Cortex of kidney (tissue), 1 donor: ENCODE measurements at places on chromosomes 2 and 18.

DNA sequence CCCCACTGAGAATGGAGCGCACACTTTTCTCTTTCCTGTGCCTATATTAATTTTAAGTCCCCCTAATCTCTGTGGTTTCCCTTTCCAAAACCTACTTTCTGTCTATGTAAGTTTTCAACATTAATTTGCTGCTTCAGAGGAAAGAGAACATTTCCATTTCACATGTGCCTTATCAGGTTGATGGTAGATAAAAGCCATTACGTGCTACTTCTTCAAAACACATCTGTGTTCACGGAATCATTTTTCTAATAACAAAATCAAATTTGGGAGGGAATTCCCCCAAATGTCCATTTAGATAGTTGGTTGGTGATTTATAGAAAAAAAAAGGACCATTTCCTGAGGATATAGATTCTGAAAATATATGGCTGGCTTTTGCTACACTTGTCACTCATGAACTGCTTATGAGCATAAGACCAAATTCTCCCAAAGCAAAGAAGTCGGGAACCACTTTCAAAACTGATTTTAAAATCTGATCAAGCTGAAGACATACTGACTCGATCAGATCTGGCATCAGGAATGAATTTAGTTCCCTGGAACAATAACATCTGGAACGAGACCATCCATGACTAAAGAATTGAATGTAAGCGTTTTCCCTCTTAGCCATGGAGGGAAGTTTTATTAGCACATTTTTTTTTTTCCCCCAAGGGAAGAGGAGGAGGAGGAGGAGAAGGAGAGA, 8.2 kb downstream of the PTGR3 start:
- DNase-seq, result no peak

GRCh38 chr2:189534854-189535832, 45.4 kb downstream of the SLC40A1 start:
- DNase-seq, result no peak

DNA sequence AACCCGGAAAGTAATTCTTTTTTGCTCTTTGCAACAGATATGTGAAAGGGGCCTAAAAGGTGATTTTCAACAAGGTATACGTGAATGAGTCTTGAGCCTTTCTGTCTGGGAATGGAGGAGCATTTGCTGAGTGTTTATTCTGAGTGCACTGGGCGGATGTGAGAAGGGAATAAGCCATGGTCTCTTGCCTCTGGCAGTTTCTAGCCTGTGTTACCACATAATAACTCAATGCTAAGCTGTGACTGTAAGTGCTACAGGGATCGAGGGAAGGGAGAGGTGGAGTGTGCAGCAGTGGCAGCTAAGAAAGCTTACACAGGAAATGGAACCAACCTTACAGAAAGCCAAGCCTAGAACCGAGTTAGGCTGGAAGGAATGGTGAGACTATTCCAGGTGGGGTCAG, 444.3 kb downstream of the SLC4A3 start:
- DNase-seq, result no peak

- DNase-seq, result no peak
These were observed 13.5 kb downstream of the ZFP36L2 start for GRCh38 chr2:43212931-43213330.

GRCh38 chr2:26223018-26223417, 21.4 kb downstream of the HADHA start:
- DNase-seq, result no peak

- DNase-seq, result no peak
These were observed 42.7 kb upstream of the POLE4 start for GRCh38 chr2:74915743-74916142.

DNA sequence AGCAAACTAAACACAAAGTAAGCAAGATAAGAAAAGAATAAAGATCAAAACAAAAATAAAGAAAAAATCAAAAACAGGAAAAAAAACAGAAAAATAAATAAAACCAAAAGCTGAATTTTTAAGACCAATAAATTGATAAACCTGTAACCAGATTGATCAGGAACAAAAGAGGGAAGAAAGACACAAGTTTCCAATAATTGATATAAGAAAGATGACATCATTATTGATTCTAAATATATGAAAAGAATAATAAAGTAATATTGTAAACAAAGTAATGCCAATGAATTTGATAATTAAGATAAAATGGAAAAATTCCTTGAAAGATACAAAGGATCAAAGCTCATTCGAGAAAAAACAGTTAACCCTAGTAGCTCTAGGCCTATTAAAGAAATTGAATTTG, 394.6 kb upstream of the LRATD1 start:
- no peak for DNase-seq

DNA sequence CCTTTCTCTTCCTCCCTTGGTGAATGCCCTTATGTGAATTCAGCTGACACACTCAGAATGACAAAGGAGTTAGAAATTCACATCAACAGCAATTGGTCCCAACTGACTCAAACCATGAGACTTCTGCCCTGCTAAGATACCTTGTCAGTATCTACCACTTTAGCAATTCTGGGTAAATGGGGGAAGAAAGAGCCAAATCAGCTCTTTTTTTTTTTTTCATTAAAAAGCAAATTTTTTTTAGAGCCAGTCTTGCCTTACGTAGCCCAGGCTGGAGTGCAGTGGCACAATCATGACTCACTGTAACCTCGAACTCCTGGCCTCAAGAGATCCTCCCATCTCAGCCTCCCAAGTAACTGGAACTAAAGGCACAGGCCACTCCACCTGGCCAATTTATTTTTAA, 1.7 kb upstream of the PPP4R1 start:
- DNase-seq, result no peak

DNA sequence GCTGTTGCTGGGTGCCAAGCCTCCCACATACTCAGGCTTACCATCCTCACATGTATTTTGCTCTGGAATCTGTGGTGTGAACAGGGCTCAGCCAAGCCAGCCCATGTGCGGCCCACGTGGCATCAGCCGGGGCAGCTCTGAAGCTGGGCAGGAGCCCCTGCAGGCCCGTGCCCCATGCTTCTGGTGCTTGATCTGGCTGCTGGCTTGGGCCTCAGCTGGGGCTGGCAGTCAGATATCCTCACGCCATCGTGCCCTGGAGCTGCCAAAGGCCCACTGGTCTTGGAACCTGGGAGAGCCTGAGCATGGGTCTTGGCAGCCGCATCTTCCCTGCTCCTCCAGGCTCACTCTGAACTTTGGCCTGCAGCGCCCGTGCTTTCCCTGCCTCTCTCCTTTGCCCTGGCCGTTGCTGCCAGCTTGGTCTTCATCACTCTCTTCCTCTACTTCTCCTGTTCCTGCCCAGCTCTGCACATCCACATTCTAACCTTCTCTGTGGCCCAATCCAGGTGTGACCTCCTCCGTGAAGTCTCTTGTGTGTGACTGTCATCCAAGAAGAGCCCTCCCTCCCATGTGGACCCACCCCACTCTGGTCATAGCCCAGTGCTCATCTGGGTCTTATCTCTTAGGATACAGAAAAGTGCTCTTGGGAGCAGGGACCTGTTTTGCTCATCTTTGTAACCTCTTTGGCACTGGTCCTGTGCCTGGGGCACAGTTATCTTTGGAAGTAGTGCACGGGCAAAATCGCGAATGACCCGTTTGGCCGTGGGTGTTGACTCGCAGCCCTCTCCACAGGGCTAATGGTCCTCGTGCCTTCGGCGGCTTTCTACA, 116.1 kb downstream of the RNF144A start:
- DNase-seq, result peak; percentile 13

GRCh38 chr2:210440206-210440605, 36.4 kb downstream of the LANCL1 start:
- DNase-seq, result no peak

DNA sequence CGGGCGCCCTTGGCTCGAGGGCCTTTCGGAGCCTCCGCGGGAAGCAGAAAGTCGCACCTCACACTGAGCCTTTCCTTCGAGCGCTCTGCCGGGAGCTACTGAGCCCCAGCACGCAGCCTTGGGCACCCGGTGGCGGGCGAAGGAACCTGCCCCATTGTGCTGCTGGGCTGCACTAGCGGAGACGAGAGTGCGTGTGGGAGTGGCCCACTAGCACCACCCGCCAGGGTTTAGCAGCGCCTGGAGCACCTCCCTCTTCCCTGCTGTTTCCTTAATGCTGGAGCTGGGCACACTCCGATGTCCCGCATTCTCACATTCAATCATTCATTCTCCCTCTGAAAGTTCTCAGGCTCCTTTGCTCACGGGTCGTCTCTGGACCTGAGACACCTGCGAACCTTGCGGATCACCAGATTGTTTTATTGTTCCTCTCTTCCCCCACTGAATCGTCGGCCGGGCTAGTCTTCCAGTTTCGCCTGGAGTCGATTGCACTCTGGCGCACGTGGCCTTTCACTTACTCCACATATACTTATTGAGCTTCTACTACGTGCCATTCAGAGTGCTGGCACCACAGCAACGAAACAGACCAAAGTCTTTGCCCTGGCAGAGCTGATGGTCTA, 8.5 kb upstream of the PAX3 start:
- no peak for DNase-seq

GRCh38 chr2:234983011-234983726, 31.4 kb downstream of the SH3BP4 start:
- no peak for DNase-seq

DNA sequence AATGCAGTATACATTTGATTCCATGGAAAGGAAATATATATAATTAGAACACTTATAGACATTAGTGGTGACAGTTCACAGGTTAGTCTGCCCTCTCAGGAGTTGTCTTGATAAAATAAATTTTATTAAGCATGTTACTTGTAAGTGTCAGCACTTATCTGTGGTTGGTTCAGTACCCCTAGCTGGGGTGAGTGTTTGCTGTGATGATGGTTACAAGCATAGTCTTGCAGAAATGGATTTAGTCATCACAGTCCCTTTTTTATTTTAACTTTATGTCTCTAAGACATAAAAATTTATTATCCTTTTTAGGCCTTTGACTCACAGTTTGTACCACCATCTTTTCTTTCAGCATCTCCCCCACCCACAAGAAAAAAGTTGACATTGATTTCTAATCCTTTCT, 52.1 kb downstream of the NCK2 start:
- DNase-seq, result no peak

- DNase-seq, result no peak
These were observed 220.8 kb downstream of the TFCP2L1 start for GRCh38 chr2:121064186-121064585.

DNA sequence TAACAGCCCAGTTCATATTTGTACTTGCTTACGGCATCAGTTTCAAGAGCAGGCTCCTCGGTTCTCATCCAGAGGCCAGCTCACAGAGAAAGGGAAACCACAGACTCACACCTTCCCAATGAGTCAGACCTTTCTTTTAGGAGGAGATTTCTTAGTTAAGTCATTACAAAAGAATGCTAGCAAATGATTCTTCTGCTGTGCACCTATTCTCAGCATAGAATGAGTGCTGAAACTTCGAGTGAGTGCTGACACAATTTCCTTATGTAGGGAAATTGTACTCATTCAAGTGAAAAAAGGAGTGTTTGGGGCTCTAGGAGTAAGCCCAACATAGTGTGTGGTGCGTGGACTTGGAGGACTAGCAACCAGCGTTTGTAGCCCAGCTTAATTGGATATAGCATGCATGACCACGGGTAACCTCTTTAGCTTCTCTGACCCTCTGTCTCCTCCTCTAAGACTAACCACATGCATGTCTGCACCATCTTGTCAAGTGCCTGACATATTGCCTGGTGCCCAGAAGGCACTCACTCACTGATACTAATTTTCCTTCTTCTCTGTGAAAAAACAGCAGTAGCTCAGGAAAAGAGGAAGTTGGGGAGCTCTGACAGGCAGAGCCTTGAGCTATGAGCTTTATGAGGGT, 87.0 kb downstream of the ALPK2 start:
- no peak for DNase-seq

- no peak for DNase-seq
These were observed 75.1 kb upstream of the NOL4 start for GRCh38 chr18:34299828-34300227.

- DNase-seq, result no peak
These were observed 9.1 kb downstream of the LOXL3 start for GRCh38 chr2:74544634-74545033.

GRCh38 chr2:38076152-38076709, 280 bp upstream of the CYP1B1 start:
- DNase-seq, result peak; percentile 25

DNA sequence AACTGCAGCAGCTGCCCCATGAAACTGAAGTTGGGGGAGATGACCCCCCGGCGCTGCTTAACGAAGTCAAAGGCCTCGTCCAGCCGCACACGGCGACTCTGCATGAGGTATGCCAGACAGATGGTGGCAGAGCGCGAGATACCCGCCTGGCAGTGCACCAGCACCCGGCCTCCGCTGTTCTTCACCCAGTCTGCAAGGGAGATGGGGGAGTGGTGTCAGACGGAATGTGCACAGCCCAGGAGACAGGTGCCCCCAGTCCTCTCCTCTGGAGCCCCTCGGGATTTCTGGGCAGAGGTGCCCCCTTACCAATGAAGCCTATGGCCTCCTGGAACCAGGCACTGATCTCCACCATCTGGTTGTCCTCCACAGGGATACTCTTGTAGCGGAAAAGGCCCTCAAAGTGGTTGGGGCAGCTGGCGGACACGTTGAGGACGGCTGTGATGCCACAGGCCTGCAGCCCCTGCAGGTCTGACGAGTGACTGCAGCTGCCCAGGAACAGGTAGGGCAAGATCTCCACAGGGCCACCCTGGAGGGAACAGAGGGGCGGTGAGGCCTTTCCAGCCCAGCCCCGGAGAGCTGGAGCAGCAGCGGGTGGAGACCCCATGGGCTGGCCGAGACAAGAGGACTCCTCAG, 1.3 kb downstream of the DUSP2 start:
- DNase-seq, result no peak

DNA sequence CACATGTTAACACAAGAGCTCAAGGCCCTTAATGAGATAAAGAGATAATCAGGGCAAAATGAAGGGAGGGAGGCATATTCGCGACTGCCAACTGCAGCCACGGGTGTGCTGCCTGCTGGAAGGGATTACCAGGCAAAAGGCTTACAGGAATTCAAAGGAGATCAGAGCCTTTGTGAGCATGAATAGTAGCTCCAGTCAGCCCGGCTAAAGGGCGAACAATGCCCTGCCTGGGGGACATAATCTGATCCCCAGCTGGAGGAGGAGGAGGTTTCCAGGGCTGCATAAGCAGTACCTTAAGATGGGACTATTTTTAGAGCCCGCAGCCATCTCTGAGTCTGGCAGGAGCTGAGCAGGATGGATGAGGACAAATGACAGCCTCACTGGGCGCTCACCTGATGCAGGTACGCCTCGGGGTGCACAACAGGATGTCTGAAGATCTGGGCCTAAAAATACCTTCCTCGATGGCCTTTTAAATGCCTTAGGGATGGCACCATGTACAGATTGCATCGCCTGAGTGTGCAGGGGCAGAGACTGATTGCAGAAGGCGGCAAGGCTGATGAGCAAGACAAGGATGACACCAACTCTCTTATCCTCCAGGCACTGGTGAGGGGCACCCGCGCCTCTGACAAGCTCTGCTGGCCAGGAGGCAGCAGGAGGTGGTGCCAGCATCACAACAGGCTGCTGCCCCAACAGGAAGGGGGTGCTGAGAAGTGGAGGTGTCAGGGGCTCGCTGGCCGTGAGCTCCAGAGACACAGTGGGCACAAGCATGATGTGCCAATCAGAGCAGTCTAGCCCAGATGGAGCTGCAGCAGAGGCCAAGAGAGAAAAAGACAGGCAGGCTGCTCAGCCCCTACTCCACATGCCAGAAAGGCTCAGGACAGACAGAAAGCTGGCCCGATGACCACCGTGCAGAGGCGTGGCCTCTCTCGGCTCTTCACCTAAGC, 111.4 kb downstream of the EIPR1 start:
- no peak for DNase-seq
